ENCODE measurements at places on chromosomes 6 and 20. TPM values are rescaled to one million over a fixed set of nuclear protein-coding genes. Genes with fewer than 3 reads are reported as not detected.

The SLC24A3 gene
- total RNA-seq: not detected

The MCCD1 gene
- not detected for total RNA-seq

The HRH3 gene
- not detected for total RNA-seq

The GJA10 gene
- 1.3 TPM for total RNA-seq

The KHDC1 gene
- total RNA-seq: 9.2 TPM

The SCGN gene
- total RNA-seq: not detected

The SLC2A10 gene
- total RNA-seq: not detected

The COL19A1 gene
- total RNA-seq: not detected

The MUC21 gene
- total RNA-seq: not detected

The SNTA1 gene
- total RNA-seq: 3.7 TPM

The DEFB124 gene
- total RNA-seq: not detected

The TPX2 gene
- total RNA-seq: 148 TPM

The IRF4 gene
- 184 TPM for total RNA-seq

The CD109 gene
- total RNA-seq: 11.2 TPM

The TM9SF4 gene
- total RNA-seq: 35.7 TPM

The NR2E1 gene
- not detected for total RNA-seq

The ARHGAP40 gene
- total RNA-seq: not detected

The RIPOR2 gene
- 53.4 TPM for total RNA-seq

The IFNGR1 gene
- total RNA-seq: 18.2 TPM

The B3GAT2 gene
- 0.07 TPM for total RNA-seq

The FAM209A gene
- 1.4 TPM for total RNA-seq

The ZNF311 gene
- total RNA-seq: 0.26 TPM

The ISM1 gene
- 0.23 TPM for total RNA-seq

The CENPW gene
- total RNA-seq: 66.5 TPM

The PPP1R16B gene
- total RNA-seq: 128 TPM

The RAD21L1 gene
- 0.67 TPM for total RNA-seq

The PTCRA gene
- not detected for total RNA-seq

The ENPP3 gene
- total RNA-seq: 1.4 TPM

The TRIM15 gene
- not detected for total RNA-seq

The MUC22 gene
- total RNA-seq: not detected

The BPIFB3 gene
- total RNA-seq: not detected

The SDC4 gene
- 50.7 TPM for total RNA-seq

The IL17F gene
- not detected for total RNA-seq

Measured in activated CD8-positive, alpha-beta memory T cell treated with anti-CD3 and anti-CD28 coated beads, Interleukin-2, amount 10 ng/mL, durations not matched to agents 7 days and 5 days (primary cell).